HCT116 (cell line): ENCODE measurements at places on chromosomes 6 and 20.

GRCh38 chr20:17059465-17059864, 167.4 kb upstream of the PCSK2 start:
- peak; percentile 2 for DNase-seq

GRCh38 chr20:41308726-41309413, 8.7 kb downstream of the ZHX3 start:
- DNase-seq: no peak

DNA sequence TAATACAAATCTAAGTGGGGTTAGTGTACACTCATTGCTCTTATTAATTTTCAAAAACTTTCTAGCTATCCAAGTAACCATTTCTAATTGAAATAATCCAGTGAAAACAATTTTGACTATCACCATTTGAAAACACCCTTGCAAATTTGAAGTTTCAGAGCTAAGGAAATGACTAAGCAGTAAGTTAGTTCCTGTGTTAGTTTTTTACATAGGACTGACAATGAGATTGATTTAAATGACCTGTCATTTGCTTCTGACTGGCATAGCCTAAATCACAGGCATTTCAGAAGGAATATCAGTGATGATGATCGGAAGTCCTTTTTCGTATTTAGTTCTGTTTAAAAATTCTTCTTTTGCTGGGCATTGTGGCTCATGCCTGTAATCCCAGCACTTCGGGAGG, 27.0 kb downstream of the STK4 start:
- no peak for DNase-seq

DNA sequence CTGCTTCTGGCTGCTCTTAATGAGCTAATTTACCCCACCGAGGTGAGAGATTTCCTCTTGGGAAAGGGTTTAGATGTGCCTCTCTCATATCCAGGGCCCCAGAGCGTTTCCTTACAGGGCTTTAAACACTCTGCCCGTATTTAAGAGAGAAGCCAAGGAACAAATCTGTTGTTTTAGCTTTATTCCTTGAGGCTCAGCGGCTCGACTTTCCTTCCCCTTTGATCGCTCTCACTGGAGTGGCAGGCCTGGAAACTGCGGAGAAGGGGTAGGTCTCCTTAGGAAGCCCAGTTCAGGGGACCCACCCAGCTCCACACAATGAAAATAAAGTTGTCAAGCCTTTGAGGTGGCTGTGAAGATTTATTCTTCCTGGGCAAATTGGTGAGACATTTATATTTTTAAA, 132.0 kb upstream of the JAG1 start:
- DNase-seq: no peak

GRCh38 chr6:18126121-18126520, 3.6 kb upstream of the NHLRC1 start:
- no peak for DNase-seq

- no peak for DNase-seq
Observed at GRCh38 chr20:2296524-2297356, 939 bp downstream of the TGM3 start.

DNA sequence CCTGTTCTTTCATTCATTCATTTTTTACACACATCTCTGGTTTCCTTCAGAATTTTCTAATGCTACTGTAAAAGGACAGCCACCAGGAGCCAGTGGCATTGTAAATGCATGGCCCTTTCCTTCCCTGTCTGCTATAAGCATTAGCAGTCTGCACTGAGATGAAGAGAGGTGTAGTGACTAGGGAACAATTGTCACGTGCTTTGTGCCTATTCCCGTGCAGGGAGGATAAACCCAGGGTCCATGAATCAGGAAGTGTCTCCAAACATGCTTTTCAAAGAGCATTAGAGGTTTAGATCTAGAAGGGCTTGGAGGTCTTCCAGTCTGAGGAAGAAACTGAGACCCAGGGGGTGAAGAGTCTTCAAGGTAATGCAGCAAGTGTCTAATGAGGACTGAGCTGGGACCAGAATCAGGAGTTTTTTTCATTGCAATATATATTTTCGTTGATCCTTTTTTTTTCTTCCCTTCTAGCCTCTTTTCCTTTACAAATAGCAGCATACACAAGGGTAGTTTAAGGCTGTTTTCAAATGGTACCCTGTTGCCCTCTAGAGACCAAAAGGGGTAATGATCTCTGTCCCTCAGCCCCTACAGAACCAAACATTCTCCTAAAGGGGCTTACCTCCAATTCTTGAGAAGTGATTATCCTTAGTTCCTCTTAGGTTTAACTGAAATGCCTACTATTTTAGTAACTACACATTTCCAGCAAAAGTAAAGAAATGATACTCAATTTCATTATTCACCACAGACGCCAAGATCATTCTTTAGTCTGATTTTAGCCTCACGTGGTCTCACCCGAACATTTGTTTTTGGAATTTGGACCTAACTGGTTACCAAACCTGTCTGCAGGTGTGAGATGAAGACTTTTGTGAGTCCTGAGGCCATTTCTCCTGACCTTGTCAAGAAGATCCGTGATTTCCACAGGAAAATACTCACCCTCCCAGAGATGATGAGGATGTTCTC, 6.6 kb downstream of the TRIM15 start:
- DNase-seq: peak; percentile 51

GRCh38 chr6:108497883-108498282, 62.8 kb upstream of the FOXO3 start:
- peak; percentile 36 for DNase-seq

- DNase-seq: no peak
Observed at GRCh38 chr6:21468461-21468860, 125.1 kb upstream of the SOX4 start.

GRCh38 chr20:60011512-60012507, 53.6 kb downstream of the CDH26 start:
- DNase-seq: no peak

GRCh38 chr6:94215552-94215951, 796.2 kb upstream of the EPHA7 start:
- no peak for DNase-seq

DNA sequence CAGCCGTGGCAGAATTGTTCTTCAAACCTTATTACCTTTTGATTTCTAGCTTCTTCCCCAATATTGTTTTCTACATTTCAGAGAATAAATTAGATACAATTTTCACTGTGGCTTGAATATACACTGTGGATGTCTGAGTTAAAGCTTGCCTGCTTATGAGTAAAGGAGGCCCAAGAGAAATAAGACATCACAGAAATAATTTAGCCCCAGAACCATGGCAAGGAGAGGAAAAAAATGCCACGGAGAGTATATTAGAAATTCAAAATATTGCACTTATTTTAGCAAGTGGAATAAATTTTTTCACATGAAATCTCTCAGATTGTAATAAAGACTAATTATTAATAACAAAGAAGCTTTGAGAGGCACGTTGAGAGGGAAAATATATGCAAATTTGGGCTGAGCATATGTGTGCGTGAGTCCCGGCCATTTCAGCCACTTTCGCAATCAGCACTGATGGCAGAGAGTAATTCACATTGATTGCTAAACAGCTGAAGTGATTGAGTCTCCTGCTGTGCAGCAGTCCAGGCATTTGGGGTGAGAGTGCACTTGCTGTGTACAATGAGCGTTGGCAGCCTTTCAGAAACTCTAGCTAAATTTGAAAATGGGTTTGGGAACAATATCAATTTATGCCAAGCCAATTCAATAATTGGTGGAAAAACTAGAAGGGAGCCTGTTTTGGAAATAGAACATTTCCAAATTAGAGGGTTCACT, 596.0 kb downstream of the EPM2A start:
- no peak for DNase-seq

- DNase-seq: no peak
Observed at GRCh38 chr6:30200551-30201281, 12.5 kb downstream of the TRIM26 start.

DNA sequence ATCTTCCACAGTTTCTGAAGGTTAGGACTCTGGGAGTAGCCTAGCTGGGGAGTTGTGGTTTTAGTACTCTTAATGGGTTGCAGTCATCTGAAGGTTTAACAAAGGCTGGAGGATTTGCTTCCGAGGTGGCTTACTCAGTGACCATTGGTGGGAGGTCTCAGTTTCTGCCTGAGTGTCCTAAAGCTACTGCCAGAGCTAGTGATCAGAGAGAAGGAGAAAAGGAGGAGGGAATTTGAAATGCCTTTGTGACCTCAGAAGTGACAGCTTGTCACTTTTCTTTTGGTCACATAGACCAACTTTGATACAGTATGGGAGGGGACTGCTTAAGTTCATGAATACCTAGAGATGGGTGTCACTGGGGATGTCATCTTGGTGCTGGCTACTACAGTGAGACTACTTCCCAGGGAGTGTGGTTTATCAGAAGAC, 41.3 kb downstream of the NCOA3 start:
- DNase-seq: no peak

GRCh38 chr20:8583566-8584043, 451.5 kb downstream of the PLCB1 start:
- DNase-seq: no peak

GRCh38 chr6:160882791-160883279, 108.7 kb upstream of the MAP3K4 start:
- DNase-seq: no peak

GRCh38 chr6:137056121-137056880, 11.5 kb upstream of the IL20RA start:
- peak; percentile 62 for DNase-seq

- no peak for DNase-seq
Observed at GRCh38 chr20:18721551-18722115, 92.0 kb upstream of the SCP2D1 start.

- DNase-seq: no peak
Observed at GRCh38 chr6:125050663-125051318, 88.6 kb downstream of the RNF217 start.

DNA sequence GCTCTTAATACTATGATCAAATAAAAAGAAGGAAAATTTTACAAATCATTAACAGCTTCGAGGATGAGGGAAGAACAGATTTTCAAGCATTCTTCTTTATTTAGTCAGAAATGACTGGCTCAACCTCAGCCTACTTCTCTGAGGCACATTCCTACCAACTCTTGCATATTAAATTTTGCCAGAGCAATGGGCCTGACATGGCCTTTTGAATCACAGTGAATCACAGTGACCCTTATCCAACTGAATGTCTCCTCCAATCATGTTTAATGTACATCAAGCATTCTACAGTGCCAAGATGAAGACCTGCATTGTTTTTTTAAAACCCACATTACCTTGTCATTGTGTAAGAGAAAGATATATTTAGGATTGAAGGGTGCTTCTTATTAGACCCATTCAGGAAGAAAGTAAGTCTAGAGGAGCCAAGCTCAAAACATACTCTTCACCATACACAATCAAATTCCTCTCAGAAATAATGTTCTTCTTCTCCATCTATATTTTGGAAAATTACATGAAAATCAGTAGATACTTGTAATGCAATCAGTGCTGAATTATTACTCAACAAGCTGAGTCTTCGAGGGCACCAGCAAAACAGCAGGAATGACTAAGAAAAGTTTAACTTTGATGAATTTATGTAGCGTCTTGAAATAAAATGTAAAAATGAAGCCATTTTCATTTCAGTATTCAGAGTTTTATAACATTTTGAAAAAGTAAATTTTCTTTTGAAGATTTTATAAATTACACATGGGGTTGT, 44.1 kb upstream of the MOXD1 start:
- no peak for DNase-seq

DNA sequence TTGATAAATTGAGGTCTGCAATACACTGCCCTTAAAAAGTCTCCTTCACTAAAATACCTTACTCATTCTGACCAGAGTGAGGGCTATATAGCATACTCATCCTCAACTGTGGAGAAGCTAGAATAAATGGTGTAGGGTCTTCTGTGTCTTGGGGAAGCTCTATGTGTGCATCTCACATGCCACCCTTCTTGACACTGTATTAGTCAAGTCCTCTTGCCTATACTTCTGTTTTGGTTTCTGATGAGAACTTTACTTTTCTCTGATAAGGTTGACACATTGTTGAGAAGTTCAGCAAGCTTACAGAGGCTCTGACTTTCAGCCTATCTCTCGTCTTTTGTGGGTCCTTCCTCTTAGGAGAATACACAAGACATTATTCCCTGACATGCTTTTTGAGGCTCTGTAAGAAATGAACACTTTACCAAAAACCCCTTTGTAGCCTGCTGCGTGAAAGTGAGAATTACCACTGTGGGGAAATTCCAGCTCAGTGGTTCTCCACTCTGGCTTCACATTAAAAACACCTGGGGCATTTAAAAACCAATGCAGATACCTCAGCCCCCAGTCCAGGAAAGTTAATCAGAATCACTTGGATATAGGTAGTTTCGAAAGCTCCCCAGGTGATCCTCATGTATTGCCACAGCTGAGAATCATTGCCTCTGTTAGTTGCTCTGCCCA, 372.1 kb upstream of the HS3ST5 start:
- DNase-seq: no peak

DNA sequence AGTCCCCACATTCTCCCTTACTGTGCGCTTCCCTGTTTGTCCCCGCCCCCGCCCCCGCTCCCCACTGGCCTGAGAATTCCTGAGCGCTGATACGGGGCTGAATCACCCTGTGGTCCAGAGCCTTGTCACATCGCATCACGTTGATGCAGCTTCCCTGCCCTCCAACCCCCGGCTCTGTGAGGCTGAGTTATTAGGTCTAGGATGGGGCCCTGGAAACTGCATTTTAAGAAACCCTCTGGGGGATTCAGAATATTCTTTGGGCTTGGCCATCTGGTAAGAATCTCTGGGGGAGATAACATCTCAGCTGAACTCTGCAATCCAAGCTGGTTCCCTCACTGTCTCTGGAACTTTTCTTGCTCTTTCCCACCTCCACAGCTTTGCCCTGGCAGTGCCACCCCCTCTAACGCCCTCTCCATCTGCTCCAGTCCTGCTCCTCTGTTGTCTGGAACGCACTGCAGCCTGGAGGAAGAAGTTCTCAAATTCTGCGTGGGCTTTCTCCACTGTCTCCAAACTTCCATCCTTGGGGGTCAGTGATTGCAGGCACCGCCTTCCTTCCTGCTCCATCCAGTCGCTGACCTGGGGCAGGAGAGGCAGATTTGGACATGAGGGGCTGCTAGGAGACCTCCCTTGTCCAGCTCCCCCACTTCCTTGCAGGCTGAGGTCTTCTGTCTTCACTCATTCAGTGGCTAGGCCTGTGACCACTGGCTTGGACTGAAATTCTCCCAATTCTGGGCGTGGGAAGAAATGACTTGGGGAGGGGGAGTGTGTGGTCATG, 42.6 kb downstream of the KIAA1755 start:
- peak; percentile 36 for DNase-seq

DNA sequence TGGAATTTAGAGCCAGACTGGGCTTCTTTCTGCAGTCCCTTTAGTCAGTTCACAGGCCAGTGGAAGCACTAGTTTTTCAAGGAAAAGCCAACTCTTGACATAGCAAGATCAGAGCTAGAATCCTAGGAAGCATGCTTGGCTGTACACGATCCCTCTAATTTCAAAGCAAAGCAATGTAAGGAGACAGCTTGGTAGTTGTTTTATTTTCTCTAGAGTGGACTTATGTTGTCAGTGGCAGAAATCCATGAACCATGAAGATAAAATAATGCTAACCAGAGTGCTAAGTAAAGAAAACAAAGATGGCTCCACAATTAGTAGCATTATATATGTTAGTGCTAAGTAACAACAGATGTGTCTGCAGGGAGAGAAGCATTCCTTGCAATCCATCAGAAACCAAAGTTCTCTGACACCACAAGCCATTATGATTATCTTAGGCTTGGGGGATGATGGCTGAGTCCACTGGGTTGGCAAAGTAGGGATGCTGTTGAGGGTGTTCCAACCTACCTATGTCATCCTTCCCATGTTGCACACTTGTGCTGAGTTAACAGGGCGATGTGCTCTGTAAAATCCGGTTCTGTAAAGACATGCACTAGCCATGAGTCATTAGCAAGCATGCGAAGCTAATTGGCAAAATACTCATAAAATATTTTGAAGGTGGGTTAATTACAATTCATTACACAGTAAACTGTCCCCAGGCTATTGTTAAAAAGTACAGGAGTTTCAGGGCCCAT, 115.2 kb downstream of the BMP2 start:
- no peak for DNase-seq

GRCh38 chr6:44011350-44011920, 115.8 kb downstream of the MRPL14 start:
- no peak for DNase-seq

GRCh38 chr6:159066483-159066882, 21.7 kb upstream of the TAGAP start:
- no peak for DNase-seq
